ENCODE measurements at places on chromosomes 16 and 17.

GRCh38 chr16:26673011-26673410, 393.7 kb upstream of the C16orf82 start:
- no peak for DNase-seq

DNA sequence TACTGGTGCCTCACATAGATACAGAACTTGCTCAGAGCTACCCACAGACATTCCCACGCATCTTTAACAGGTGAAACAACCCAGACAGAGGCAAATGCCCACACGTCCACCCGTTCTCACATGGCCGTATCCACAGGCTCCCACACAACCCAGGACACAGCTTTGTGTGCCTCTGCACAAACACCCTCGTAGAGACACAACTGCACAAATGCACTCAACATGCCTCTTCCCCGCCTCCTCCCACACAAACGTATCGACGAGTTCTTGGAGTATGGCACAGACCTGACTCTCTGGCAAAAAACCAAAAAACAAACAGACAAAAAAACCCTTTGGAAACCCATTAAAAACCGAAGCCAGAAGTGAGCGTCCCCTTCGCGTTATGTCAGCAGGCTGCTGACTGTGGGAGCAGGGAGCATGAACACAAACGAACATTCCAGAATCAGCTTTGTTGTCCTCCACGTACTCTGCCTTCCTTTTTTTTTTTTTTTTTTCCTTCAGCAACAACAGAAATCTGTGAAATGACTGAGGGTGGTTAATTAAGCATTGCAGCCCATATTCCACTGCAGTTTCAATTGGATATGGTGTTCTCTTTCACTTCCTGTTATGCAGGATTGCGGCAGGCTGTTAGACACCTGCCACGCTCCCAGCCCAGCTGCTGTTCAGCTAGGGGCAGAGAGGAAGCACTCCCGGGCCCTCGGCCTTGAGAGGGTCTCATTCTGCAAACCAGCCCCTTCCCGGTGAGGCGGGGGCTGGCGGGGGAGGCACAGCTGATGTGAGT, 313.7 kb downstream of the MAF start:
- peak; percentile 39 for DNase-seq

DNA sequence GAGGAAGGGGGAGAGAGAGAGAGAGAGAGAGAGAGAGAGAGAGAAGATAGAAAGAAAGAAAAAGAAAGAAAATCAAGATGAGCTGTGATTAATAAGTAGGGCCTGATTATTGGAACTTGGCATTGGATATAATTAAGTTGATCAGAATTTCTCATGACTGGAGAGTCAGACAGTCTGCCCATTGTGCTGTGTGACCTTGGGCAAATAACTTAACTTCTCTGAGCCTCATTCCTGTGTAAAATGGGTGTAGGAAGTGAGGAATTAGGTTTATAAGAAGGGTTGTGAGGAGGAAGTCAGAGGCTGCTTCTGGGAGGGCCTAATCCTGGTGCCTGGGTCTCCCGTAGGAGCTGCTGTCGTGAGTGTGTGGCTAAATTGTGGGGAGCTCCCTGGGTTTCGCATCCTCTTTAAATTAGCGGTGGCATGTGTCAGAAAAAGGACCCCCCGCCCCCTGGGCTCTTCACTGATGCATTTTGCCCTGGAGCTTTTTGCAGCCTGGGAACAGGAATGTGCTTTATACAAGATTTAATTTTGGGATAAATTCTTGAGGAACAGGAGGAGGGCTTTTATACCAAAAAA, 76.0 kb downstream of the CMIP start:
- no peak for DNase-seq

- DNase-seq: no peak
These were observed 3.0 kb downstream of the PRR29 start for GRCh38 chr17:64001091-64001579.

DNA sequence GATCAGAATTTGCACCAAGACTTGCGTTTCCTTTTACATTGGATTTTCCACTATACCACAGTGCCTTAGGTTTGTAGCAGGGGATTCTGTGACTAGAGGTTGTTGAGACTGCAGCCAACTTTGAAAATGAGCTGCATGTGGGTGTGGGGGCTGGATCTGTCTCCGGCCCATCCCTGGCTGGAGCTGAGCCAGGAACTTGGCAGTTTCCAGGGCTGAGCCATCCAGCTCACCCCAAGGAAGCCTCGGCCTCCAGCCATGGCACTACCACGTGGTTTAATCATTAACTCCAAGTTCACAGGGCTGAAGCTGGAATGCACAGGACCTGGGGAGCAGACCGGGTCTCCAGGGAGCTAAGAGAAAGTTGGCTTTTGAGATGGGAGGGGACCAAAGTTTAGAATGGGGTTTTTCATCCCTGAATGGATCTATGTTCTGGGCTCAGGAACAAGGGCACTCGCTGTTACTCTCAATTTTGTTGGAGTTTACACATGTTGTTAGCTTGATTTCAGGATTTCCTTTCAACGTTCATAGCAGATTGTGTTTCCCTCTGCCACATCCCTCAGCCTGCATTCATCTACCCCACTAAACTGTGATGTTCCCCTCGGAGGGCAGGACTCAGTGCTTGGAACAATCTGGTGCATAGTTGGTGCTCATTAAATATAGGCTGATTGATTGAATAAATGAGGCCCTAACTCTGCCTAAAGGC, 42.3 kb upstream of the HNF1B start:
- no peak for DNase-seq

DNA sequence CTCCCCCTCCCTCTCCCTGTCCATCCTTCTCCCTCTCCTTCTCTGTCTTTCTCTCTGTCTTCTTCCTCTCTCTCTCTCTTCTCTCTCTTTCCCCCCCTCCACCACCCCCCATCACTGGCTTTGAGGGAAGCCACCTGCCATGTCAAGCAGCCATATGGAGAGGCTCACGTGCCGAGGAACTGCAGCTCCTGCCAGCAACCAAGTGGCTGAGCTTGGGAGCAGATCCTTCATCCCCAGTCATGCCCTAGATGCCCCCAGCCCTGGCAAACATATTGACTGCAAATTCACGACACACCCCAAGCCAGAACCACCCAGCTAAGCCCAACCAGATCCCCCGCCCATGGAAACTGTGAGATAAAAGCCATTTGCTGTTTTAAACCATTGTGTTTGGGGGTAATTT, 40.9 kb upstream of the RBFOX3 start:
- no peak for DNase-seq

DNA sequence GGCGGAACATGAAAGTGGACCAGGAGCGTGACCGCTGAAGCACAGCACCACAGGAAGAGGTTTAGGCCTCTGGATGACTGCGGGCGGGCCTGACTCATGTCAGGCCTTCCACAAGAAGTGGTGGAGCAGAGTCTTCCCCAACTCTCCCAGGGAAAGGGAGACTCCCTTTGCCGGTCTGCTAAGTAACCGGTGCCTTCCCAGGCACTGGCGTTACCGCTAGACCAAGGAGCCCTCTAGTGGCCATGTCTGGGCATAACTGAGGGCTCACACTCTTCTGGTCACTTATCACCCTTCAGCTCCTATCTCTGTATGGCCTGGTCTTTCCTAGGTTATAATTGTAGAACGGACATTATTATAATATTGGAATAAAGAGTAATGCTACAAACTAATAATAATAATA, 1931.9 kb downstream of the TP53TG3F start:
- no peak for DNase-seq

DNA sequence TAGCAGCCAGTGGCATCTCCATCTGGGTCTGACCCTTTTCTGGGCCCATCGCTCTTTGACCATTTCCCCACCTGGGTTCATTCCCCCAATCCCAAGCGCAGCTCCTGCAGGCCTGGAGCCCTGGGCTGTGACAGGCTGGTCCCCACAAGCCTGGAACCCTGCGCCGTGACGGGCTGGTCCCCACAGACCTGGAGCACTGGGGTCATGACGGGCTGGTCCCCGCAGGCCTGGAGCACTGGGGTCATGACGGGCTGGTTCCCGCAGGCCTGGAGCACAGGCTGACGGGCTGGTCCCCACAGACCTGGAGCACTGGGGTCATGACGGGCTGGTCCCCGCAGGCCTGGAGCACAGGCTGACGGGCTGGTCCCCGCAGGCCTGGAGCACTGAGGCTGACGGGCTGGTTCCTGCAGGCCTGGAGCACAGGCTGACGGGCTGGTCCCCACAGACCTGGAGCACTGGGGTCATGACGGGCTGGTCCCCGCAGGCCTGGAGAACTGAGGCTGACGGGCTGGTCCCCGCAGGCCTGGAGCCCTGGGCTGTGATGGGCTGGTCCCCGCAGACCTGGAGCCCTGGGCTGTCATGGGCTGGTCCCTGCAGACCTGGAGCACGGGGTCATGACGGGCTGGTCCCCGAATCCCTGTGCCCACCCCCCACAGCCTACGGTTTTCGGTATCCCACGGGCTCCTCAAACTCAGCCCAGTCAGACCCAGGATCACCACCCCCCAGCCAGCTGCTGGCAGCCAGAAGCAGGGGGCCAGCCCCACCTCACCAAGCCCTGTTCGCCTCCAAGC, 16.6 kb downstream of the TMC6 start:
- DNase-seq: no peak

GRCh38 chr17:67421869-67422273, 44.8 kb downstream of the PITPNC1 start:
- peak; percentile 66 for DNase-seq

GRCh38 chr16:512802-513201, 14.7 kb upstream of the CAPN15 start:
- DNase-seq: no peak

GRCh38 chr17:32835291-32835761, 41.6 kb downstream of the MYO1D start:
- no peak for DNase-seq

GRCh38 chr17:14972844-14973243, 292.3 kb downstream of the PMP22 start:
- no peak for DNase-seq

Data from T-helper 2 cell treated with Interferon-gamma antibody and Interleukin-4, amounts not matched to agents 5 μg/mL and 100 μg/mL, for 36 hours (primary cell).